Fibroblast of lung (primary cell): ENCODE measurements at places on chromosomes 6 and 20.

GRCh38 chr6:431504-431903 lies 40.0 kb downstream of the IRF4 start:
- no peak overlapping the region for H3K4me3 ChIP-seq
- H3K27ac ChIP-seq = no peak overlapping the region
- no peaks in the 10 kb centered on the region for H3K4me1 ChIP-seq
- DNase-seq = no peak

DNA sequence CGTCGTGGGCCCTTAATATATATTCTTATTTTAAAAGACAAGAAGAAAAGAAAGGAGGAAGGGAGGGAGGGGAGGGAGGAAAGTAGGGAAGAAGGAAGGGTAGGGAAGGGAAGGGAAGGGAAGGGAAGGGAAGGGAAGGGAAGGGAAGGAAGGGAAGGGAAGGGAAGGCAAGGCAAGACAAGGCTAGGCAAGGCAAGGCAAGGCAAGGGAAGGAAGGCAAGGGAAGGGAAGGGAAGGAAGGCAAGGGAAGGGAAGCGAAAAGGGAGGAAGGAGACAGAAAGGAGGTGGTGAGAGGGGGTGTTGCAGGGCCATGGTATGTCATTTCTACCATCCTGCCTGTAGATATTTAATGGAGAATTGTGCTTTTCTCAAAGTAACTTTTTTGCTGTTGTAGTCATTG lies 83.9 kb upstream of the BTBD3 start:
- H3K4me1 ChIP-seq = no peaks in the 10 kb centered on the region
- H3K27me3 ChIP-seq = no peaks in the 10 kb centered on the region
- no peak overlapping the region for H3K27ac ChIP-seq
- H3K4me3 ChIP-seq = no peak overlapping the region

GRCh38 chr6:132725947-132726607 lies 12.2 kb upstream of the VNN1 start:
- no peak overlapping the region for H3K27ac ChIP-seq
- DNase-seq = no peak
- no peak overlapping the region for H3K4me3 ChIP-seq

DNA sequence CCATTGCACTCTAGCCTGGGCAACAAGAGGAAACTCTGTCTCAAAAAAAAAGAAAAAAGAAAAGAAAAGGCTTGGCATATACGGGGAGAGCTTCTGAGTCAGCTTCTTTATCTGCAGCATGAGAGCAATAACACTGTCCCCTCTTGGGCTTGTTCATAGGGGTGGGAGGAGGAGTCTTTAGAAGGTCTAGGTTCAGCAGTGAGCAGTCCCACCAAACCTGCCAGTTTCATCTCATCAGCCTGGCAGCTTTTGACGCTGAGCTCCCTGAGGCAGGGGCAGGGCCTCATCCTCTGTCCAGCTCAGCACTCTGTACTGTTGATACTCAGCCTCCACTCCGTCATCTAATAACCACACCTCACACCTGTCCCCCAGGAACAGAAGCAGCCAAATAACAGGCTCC lies 5.6 kb upstream of the C6orf132 start:
- H3K27me3 ChIP-seq = no peaks in the 10 kb centered on the region
- H3K27ac ChIP-seq = no peak overlapping the region
- no peak overlapping the region for H3K4me3 ChIP-seq
- peak; percentile 51 for DNase-seq

- peaks cover 12% of the 10 kb centered on the region for H3K4me1 ChIP-seq
- no peak overlapping the region for H3K4me3 ChIP-seq
- no peaks in the 10 kb centered on the region for H3K27me3 ChIP-seq
- no peak for DNase-seq
- H3K36me3 ChIP-seq = no peaks in the 10 kb centered on the region
Measured at GRCh38 chr6:17884498-17885478, 102.6 kb downstream of the KIF13A start.

- H3K27ac ChIP-seq = peak overlapping the region; percentile 47
- no peaks in the 10 kb centered on the region for H3K27me3 ChIP-seq
- no peaks in the 10 kb centered on the region for H3K36me3 ChIP-seq
- no peak overlapping the region for H3K4me3 ChIP-seq
Measured at GRCh38 chr6:169620171-169621130, 81.4 kb downstream of the WDR27 start.

GRCh38 chr6:157860505-157860991 lies 37.5 kb downstream of the SNX9 start:
- H3K4me1 ChIP-seq = peaks cover 18% of the 10 kb centered on the region

- H3K4me1 ChIP-seq = peaks cover 12% of the 10 kb centered on the region
- H3K27me3 ChIP-seq = no peaks in the 10 kb centered on the region
- no peaks in the 10 kb centered on the region for H3K36me3 ChIP-seq
- no peak overlapping the region for H3K27ac ChIP-seq
Measured at GRCh38 chr6:116268589-116269293, 11.0 kb downstream of the TSPYL1 start.

DNA sequence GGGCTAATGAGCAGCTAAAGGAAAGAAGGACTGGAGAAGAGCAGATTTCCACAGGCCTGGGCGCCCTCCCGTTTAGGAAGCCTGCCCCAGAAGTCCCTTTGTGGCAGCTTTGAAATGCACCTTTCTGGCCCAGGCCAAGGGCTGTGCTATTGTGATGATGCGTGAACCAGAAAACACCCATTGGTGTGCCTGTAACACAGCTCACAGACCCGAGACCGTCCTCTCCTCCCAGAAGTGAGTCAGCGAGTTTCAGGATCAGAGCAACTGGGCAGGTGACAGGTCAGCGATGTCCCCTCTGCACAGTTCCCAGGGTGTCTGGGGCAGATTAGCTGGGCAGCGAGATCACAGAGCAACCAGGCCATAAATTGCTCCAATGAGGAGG lies 71.9 kb upstream of the SULF2 start:
- no peaks in the 10 kb centered on the region for H3K4me1 ChIP-seq
- H3K27me3 ChIP-seq = no peaks in the 10 kb centered on the region
- H3K36me3 ChIP-seq = no peaks in the 10 kb centered on the region

- DNase-seq = no peak
- no peaks in the 10 kb centered on the region for H3K36me3 ChIP-seq
- no peaks in the 10 kb centered on the region for H3K27me3 ChIP-seq
- no peak overlapping the region for H3K4me3 ChIP-seq
- no peak overlapping the region for H3K27ac ChIP-seq
Measured at GRCh38 chr20:57103146-57103800, 163.2 kb downstream of the BMP7 start.

DNA sequence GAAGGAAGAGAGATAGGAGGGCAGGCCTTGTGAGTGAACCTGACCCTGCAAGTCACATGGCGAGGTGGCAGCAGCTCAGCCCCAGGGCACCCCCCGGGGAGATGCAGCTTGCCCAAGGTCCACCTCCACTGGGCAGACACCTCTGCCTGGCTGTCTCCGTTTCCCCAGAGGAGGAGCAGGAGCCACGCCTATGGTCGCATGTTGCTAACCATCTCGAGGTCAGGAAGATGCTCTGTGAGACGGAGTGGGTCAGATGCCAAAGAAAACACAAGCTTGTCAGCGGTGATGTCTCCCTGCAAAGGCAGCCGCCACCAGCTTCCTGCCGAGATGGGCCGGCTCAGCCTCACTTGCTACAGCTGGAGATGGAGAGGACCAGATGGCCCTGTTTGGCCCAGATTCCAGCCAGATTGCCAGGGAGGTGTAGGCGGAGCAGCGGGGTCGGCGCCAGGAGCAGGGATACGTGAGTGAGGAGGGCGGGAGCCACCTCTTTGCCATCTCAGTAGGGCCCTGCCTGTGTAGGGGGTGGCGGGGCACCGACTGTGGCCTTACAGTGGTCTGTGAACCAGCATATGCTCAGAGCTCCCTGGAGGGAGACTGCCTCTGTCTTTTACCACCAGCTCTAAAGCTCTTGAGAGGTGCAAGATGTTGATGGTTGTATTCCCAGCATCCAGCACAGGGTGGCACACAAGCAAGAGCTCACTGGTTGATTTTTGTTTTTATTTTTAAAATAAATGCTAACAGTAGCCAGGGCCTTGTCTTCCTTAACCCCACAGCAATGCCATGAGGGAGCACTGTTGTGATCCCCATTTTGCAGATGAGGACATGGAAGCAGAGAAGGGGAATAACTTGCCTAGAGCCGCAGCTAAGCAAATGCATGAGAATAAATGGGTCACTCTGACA lies 42.9 kb upstream of the FAM83D start:
- H3K27ac ChIP-seq = no peak overlapping the region
- H3K36me3 ChIP-seq = no peaks in the 10 kb centered on the region
- H3K27me3 ChIP-seq = peaks cover 2% of the 10 kb centered on the region
- H3K4me1 ChIP-seq = no peaks in the 10 kb centered on the region

- H3K27me3 ChIP-seq = no peaks in the 10 kb centered on the region
- DNase-seq = no peak
- no peaks in the 10 kb centered on the region for H3K36me3 ChIP-seq
Measured at GRCh38 chr20:23874747-23875146, 4.8 kb downstream of the CST5 start.

GRCh38 chr6:10626154-10626741 lies 68.2 kb downstream of the C6orf52 start:
- no peaks in the 10 kb centered on the region for H3K4me1 ChIP-seq
- no peak overlapping the region for H3K4me3 ChIP-seq
- H3K27me3 ChIP-seq = no peaks in the 10 kb centered on the region

DNA sequence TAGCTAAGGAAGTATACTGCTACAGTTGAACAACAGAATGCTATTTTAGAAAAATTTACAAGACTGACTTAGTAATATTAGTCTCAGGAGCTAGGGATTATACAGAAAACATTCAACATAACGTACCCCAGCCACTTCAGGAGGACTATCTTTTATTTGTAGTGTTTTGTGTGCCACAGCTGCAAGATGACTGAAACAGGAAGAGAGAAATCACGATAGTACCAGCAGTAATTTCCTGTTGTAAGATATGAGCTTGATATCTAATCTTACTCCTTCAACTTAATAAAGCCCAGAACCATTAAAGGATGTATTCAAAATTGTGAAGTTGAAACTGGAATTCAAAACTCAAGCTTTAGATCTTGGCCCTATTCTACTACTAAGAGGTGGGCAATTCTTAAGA lies 42.1 kb downstream of the SLC35A1 start:
- DNase-seq = no peak
- no peaks in the 10 kb centered on the region for H3K4me1 ChIP-seq
- no peaks in the 10 kb centered on the region for H3K27me3 ChIP-seq
- peaks cover 16% of the 10 kb centered on the region for H3K36me3 ChIP-seq
- H3K27ac ChIP-seq = no peak overlapping the region

- no peak overlapping the region for H3K27ac ChIP-seq
- no peak for DNase-seq
- no peak overlapping the region for H3K4me3 ChIP-seq
- H3K36me3 ChIP-seq = no peaks in the 10 kb centered on the region
- H3K4me1 ChIP-seq = no peaks in the 10 kb centered on the region
- H3K27me3 ChIP-seq = no peaks in the 10 kb centered on the region
Measured at GRCh38 chr6:136716917-136717715, 75.2 kb downstream of the MAP3K5 start.

DNA sequence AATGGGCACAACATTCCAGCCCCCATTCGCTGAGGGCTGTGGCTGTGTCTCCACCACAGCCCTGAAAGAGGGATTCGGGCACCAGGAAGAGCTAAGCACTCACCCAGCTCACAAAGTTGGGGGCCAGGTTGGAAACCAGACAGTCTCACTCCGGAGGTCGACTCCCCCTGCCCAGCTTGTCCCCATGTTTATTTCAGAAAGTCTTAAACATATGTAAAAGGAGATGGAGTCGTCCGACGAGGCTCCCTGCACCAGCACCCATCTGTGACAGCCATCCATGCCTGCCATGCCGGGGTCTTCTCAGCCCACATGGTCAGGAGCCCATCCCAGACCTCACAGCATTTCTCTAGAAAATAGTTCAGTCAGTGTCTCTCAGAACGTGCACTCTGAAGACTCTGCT lies 63.6 kb upstream of the STX16 start:
- no peak for DNase-seq
- H3K27ac ChIP-seq = no peak overlapping the region

GRCh38 chr6:110392727-110393126 lies 22.6 kb downstream of the DDO start:
- DNase-seq = no peak
- no peak overlapping the region for H3K4me3 ChIP-seq
- no peaks in the 10 kb centered on the region for H3K36me3 ChIP-seq
- H3K4me1 ChIP-seq = no peaks in the 10 kb centered on the region
- H3K27ac ChIP-seq = no peak overlapping the region

DNA sequence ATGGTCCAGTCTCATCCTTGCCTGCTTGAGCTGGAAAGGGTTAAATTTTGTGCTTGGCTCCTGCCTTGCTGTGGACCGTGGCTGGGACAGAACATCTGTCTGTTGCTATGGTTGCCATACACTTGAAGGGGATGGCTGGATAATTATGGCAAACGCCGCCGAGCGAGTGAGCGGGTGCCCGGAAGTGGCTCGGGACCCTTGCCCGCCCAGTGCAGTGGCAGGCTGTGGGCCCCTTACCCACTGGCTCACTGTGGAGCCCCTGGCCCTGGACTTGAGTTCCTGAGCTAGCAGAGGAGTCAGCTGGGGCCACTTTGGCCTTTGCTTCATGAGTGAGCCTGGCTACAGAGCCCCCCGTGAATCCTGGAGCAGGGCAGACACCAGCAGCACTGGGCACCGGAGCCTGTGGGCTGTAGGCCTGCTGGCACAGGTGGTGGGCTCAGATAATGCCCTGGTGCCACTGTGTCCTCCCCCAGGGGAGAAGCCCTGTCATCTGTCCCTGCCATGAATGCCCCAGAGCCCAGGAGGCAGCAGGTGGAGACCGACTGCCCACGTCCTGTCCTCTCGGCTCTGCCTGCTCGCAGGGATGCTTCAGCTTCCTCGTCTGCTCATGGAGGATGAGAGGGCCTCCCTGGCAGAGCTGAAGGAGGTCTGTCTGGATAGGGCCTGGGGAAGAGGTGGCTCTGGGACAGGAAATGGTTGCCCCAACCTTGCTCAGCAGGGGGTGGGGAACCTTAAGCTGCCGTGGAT lies 25.5 kb upstream of the NOL4L start:
- no peak overlapping the region for H3K4me3 ChIP-seq
- DNase-seq = no peak
- no peaks in the 10 kb centered on the region for H3K36me3 ChIP-seq
- H3K27me3 ChIP-seq = peaks cover 25% of the 10 kb centered on the region
- H3K4me1 ChIP-seq = no peaks in the 10 kb centered on the region
- H3K27ac ChIP-seq = no peak overlapping the region

- H3K36me3 ChIP-seq = no peaks in the 10 kb centered on the region
- H3K27ac ChIP-seq = no peak overlapping the region
- no peak for DNase-seq
- H3K4me3 ChIP-seq = no peak overlapping the region
- H3K4me1 ChIP-seq = peaks cover 3% of the 10 kb centered on the region
Measured at GRCh38 chr6:53591873-53592272, 47.0 kb upstream of the GCLC start.

- H3K4me1 ChIP-seq = no peaks in the 10 kb centered on the region
- H3K27me3 ChIP-seq = no peaks in the 10 kb centered on the region
- no peak overlapping the region for H3K27ac ChIP-seq
- H3K36me3 ChIP-seq = no peaks in the 10 kb centered on the region
- no peak overlapping the region for H3K4me3 ChIP-seq
- DNase-seq = no peak
Measured at GRCh38 chr20:8662433-8662954, 406.4 kb upstream of the PLCB4 start.

- H3K27ac ChIP-seq = no peak overlapping the region
- no peaks in the 10 kb centered on the region for H3K4me1 ChIP-seq
- peaks cover 4% of the 10 kb centered on the region for H3K36me3 ChIP-seq
Measured at GRCh38 chr20:61983965-61984364, 81.7 kb downstream of the TAF4 start.
